IMR-90 (cell line): ENCODE measurements at places on chromosomes 2 and 18.

- DNase-seq: no peak
These were observed 254.7 kb downstream of the VAPA start for GRCh38 chr18:10168477-10168876.

DNA sequence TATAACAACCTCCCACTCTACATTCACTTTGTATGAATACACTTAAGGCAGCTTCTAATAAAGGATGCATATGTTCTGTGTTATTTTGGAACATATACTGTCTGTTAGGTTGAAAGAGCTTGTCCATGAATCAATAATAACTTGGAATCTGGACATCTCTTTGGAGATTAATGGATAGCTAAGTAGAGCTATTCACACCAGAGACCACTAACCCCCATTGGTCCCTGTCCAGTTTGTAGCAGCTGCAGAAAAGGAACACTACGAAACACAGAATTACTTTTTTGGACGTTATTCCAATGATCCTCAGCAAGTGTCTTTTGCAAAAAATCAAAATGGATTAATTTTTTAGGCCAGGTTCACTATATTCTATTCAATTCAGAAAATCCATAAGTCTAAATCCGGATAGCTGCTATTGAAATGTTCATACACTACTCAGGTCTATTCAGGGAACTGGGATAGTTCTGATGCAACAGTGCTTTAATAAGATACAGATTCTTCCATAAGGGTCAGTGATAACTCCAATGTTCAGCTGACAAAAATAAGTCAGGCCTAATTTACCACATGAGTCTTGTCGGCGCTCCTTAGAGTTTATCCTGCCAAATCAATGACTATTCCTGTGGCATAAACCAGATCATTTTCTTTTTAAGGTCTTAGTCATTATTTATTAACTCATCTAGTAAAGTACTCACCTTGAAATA lies 44.2 kb downstream of the NRXN1 start:
- DNase-seq: no peak

DNA sequence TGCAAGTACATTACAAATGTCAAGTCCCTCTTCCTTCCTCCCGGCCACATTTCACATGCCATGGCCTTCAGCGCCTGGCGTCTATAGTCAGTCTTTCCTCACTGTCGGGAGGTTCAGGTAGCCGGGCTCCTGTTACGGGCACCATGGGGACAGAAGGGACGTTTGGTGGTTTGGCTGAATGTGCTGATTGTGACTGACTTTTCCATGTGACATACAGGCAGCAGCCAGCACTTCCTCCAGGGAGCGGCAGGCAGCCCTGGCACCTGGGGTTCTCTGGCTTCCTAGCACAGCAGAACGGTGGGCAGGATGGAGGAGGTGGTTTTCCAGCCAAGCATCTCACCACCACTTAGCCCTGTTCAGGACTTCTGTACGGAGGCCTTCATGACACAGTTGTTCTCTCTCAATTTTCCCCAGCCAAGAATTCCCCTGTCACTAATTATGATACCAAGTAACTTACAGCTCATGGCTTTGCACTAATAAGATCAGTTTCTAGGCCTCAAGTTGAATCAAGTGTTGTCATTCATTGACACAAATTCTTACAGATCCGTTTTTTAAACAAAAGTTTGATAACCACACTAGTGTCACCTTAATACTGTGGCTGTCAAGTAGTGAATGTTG lies 83.9 kb upstream of the REV1 start:
- no peak for DNase-seq

GRCh38 chr2:23128684-23129292 lies 256.2 kb upstream of the KLHL29 start:
- no peak for DNase-seq

DNA sequence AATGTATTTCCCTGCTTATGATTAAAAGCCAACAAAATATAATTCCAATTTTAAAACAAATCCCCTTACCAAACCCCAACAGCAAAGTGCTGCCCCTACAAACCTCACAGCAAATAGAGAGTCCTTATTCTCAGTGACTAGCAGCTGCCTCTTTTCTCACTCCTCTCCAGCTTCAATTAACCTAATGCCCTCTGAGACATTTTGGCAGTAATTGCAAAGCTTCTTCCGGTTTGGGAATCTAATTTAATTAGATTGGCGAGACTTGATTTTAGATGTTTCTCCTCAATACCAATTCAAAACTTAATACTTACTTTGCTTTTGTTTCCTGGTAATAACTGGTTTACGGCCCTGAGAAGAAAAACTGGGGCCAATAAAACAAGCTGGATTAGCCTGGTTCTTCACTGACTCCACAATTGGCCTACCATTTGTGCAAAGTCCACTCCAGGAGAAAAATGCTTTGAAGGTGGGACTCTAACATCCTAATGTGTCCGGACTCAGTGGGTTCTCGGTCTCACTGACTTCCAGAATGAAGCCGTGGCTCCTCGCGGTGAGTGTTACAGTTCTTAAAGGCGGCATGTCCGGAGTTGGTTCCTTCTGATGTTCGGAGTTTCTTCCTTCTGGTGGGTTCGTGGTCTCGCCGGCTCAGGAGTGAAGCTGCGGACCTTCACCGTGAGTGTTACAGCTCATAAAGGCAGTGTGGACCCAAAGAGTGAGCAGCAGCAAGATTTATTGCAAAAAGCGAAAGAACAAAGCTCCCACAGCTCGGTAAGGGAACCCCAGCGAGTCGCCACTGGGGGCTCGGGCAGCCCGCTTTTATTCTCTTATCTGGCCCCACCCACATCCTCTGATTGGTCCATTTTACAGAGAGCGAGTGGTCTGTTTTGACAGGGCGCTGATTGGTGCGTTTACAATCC lies 52.8 kb downstream of the SLC35F5 start:
- DNase-seq: no peak

DNA sequence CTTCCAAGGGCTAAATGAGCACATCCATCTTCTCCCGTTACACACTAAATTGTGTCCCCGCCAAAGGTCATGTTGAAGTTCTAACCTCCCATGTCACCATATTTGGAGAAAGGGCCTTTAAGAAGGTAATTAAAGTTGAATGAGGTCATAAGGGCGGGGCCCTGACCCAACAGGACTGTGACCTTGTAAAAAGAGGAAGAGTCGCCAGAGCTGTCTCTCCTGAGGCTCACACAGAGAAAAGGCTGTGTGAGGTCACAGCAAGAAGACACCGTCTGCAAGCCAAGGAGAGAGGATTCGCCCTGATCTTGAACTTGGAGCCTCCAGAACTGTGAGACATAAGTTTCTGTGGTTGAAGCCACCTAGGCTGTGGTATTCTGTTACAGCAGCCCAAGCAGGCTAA lies 24.1 kb downstream of the TRABD2A start:
- DNase-seq: no peak
